ENCODE measurements at places on chromosomes 2 and 18.

DNA sequence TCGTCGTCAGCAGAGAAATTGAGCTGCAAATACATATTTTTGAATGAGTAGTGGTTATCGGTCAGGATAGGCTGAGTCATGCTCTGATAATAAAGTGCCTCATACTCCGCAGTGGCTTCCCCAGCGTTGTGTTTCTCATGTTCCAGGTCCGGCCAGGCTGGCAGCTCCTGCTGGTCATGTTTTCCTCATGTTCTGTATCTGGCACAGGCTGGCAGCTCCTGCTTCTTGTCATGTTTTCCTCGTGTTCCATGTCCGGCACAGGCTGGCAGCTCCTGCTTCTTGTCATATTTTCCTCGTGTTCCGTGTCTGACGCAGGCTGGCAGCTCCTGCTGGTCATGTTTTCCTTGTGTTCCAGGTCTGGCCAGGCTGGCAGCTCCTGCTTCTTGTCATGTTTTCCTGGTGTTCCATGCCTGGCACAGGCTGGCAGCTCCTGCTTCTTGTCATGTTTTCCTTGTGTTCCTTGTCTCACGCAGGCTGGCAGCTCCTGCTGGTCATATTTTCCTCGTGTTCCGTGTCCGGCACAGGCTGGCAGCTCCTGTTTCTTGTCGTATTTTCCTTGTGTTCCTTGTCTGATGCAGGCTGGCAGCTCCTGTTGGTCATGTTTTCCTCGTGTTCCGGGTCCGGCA lies 148.9 kb downstream of the ATP9B start:
- DNase-seq = no peak

- no peak for DNase-seq
Observed at GRCh38 chr2:164371916-164372315, 249.4 kb downstream of the GRB14 start.

- no peak for DNase-seq
Observed at GRCh38 chr2:42228101-42228500, 58.9 kb downstream of the EML4 start.

GRCh38 chr2:105812180-105813044 lies 67.7 kb downstream of the NCK2 start:
- no peak for DNase-seq

GRCh38 chr2:161983331-161983651 lies 90.7 kb downstream of the DPP4 start:
- no peak for DNase-seq

- no peak for DNase-seq
Observed at GRCh38 chr2:3285901-3286645, 91.5 kb downstream of the EIPR1 start.

DNA sequence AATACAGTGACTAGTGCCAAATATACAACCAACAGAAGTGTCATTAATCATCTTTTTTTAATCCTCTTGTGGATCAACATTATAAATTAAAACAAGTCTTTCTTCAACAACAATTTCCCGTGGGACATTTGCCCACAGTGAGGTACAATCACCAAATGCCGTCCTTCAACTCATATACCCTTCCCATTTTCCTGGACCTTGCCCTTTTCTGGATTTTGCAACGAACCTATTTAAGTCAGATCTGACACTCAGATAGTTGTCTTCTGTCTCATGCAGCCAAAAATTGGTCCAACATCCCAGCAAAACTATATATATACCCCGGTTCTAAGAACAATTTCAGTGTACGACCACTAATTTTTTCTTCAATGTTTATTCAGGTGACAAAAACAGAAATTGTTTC lies 324.0 kb downstream of the DSEL start:
- no peak for DNase-seq

DNA sequence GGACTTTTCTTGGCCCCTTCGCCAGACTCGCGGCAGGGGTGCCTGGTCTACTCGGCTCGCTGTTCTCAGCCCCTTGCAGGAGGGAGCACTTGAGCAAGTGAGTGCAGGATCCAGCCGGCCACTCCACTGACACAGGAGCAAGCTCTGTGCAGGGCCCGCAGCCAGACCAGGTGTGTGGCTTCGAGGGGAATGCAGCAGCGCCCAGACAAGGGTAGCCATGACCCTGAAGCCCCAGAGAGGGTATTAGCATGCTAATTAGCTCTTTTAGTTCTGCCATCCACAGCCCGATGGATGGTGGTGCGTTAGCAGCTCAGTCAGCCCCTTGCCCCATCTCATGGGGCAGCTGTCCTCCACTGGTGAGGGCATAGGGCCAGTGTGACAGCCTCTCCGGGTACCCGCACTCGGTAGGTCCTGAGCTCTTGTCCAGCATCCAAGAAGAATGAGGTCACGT lies 103.2 kb upstream of the HS6ST1 start:
- no peak for DNase-seq

DNA sequence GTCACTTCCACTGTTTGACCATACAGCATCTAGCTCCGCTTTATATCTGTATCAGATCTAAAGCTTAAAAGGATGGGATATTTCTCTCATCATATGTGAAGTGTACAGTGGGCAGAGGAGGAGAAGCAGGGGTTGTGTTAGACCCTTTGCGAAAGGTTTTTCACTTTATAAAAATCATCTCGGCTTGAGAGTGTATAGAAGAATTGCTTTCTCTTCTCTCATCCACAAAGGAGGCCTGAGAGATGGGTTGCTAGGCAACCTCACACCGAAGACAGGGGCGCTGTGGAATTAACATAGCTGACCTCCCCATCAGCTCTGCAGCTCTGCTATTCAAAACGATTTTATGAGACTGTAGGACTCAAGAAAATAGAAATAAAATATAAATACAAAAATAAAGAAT lies 70.2 kb upstream of the GALNT3 start:
- no peak for DNase-seq

DNA sequence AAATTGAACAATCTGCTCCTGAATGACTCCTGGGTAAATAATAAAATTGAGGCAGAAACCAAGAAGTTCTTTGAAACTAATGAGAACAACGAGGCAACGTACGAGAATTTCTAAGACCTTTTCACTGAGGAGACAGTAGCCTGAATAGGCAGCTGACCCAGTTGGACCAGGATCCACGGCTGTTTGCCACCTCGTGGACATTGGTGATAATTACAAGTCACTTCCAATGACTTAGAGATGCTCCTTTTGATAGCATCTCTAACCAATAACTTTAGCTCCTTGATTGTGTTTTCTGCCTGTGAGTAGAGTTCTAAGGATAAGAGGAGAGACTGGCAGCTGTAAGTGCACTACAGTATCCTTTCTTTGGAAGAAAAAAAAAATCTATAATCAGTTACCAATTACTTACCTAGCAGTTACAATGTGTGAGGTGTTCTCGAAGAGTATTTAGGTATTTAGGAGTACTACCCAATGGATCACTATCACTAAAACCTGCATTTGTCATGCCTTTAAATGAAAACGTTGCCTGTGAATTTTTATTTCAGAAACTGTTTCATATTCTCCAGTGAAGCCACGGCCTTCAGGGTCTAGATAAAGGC lies 31.3 kb upstream of the CNTNAP5 start:
- peak; percentile 2 for DNase-seq

DNA sequence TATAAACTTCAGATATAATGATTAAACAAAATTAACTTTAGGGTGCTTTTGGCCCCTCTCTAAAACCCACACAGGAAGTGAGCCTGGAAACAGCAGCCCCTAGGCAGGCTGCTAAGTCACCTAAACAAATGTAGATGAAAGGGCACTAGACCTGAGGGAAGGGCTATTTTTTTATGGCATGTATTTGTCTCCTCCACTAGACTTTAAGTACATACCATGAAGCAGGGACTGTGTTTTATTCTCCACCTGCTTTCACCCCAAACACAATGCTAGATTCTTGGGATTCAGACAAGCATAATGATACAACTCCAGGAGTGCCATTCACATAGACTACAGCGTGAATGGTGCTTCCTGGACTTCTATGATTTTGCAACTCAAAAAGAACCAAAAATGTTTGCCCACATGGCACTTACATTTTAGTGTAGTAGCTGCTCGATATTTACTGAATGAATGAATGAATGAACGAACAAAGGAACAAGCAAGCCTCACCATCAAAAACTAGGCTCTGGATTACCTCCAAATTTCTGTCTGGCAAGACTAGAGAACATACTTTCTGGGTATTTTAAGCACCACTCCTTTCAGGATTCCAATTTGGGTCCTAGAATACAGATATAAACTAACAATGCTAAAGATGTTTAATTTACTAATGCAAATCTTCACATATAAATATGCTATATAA lies 10.1 kb downstream of the ATAD2B start:
- DNase-seq = no peak

- DNase-seq = no peak
Observed at GRCh38 chr2:73457982-73458381, 72.3 kb downstream of the ALMS1 start.

- no peak for DNase-seq
Observed at GRCh38 chr2:19158896-19159295, 199.5 kb downstream of the OSR1 start.

- no peak for DNase-seq
Observed at GRCh38 chr2:17589406-17590035, 49.0 kb downstream of the VSNL1 start.

- DNase-seq = no peak
Observed at GRCh38 chr2:64220894-64221617, 76.8 kb upstream of the PELI1 start.
